ENCODE measurements at places on chromosomes 7 and 10.

GRCh38 chr10:13143766-13144165 lies 17.6 kb upstream of the MCM10 start:
- DNase-seq: no peak
- H3K4me3 ChIP-seq: no peak overlapping the region
- peaks cover 47% of the 10 kb centered on the region for H3K36me3 ChIP-seq
- H3K27ac ChIP-seq: no peak overlapping the region

DNA sequence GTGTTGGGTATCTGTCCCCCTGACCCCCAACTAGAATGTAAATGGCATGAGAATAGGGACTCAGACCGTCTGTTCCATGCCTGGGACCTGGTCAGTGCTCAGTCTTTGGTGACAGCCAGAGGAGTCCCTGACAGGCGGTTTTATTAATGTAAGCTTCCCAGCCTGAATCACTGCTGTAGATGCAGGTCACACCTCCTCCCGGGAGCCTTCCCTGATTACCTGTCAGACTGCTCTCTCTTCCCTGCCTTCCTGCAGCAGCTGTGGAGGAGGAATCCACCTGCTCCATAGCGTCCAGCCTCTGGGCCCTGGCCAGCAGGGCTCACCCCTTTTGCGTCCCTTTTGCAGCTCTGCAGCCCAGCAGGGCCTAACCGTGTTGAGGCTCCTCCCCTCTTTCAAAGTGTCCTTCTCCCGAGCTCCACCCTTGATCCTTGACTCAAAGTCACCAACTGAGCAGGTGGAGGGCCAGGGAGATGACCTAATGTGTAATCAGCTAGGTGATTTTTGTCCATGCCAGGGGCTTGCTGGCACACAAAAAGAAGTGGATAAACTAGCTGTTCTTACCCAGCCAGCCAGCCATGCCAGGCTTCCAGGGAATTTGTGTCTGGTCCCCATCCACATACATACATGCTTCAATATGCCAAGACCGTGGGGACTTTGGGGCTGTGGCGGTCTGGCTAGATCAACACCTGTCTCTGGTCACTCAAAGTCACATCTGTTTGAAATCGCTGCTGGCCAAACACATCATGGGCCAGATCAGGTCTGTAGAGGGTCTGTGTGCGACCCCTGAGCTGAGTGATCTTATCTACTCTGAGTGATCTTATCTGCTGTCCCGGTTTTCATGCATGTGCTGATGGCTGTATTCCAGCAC lies 195.1 kb downstream of the CCDC3 start:
- no peaks in the 10 kb centered on the region for H3K36me3 ChIP-seq
- DNase-seq: no peak
- no peaks in the 10 kb centered on the region for H3K4me1 ChIP-seq
- no peaks in the 10 kb centered on the region for H3K27me3 ChIP-seq
- no peak overlapping the region for H3K4me3 ChIP-seq

DNA sequence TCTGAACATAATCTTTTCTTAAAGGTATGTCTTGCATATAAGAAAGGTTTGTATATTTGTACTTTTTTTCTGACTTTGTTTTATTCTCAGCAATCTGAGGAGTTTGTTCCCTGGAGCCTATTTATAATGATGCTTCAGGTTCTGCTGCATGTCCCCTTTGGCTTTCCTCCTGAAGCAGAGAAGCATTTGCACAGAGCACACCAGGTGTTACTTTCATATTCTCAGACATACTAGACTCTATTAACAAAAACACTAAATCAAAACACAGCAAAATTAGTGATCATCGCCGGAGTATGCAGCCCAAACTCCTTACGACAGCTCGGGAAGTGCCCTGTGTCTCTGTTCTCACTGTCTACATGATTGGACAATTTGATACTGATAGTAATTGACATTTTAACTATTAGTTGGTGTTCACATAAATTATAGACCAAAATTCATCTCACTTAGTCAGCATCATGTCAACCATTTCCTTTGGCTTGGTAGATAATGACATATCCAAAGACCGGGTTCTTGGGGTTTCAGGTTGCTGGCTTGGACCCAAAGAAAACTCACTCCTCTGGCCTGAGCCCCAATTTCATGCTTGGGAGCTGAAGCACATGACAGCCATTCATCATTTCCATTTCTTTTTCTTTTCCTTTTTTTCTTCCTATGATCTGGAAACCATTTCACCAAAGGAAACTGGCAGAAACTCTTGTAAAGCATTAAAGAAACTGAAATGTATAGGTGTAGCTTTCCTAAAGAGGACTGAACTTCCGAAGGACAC lies 400.1 kb upstream of the NRP1 start:
- no peaks in the 10 kb centered on the region for H3K4me1 ChIP-seq
- no peaks in the 10 kb centered on the region for H3K36me3 ChIP-seq
- no peak overlapping the region for H3K4me3 ChIP-seq
- H3K27ac ChIP-seq: no peak overlapping the region
- H3K27me3 ChIP-seq: no peaks in the 10 kb centered on the region
- no peak for DNase-seq

DNA sequence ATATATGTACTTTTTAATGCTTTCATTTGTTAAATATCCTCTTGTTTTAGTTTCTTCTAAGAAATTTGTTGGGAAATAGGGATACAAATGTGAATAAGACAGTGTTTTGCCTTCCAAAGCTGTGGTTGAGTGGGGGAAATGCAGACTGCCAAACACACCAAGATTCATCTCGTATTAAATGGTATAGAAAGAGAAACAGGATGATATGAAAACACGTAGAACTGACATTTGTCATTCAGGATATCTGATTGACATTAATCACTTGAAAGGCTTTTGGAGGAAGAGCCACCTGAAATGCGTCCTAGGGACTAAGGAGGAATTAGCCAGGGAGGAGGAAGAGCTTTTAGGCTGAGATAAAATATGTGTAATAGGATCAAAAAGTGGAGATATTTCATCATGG lies 287.4 kb upstream of the SEMA3C start:
- no peak for DNase-seq
- no peak overlapping the region for H3K27ac ChIP-seq
- H3K4me1 ChIP-seq: no peaks in the 10 kb centered on the region
- no peaks in the 10 kb centered on the region for H3K36me3 ChIP-seq
- H3K4me3 ChIP-seq: no peak overlapping the region

DNA sequence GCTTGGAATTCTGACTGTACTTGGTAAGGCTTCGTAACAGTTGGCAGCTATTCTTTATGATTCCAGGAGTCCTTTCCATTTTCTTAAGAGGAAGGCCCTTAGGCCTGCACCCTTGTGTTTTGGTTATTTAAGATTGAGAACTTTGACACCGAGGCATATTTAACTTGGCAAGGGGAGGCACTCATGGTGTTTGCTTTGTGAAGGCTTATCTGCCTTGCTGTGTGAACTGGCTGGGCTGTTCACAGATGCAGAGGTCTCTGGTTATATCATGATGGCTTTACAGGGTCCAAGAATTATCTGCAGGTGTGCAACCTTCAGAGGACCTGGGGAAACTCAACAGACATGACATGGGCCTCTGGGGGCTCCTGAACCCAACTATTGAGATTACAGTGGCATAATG lies 833 bp upstream of the PNLIPRP1 start:
- H3K36me3 ChIP-seq: no peaks in the 10 kb centered on the region
- no peak overlapping the region for H3K27ac ChIP-seq
- H3K27me3 ChIP-seq: no peaks in the 10 kb centered on the region
- H3K4me3 ChIP-seq: no peak overlapping the region

GRCh38 chr10:114142018-114142417 lies 32.0 kb downstream of the CCDC186 start:
- peaks cover 53% of the 10 kb centered on the region for H3K36me3 ChIP-seq
- no peaks in the 10 kb centered on the region for H3K27me3 ChIP-seq
- no peak overlapping the region for H3K4me3 ChIP-seq
- no peaks in the 10 kb centered on the region for H3K4me1 ChIP-seq
- H3K27ac ChIP-seq: no peak overlapping the region

GRCh38 chr10:133373174-133374090 lies at the start of gene ECHS1:
Gene ECHS1, minus strand, starts transcription at chr10:133373354. Its CDS starts 21 bp downstream, at chr10:133373333.
- H3K36me3 ChIP-seq: peaks cover 18% of the 10 kb centered on the region
- H3K4me1 ChIP-seq: peaks cover 22% of the 10 kb centered on the region

DNA sequence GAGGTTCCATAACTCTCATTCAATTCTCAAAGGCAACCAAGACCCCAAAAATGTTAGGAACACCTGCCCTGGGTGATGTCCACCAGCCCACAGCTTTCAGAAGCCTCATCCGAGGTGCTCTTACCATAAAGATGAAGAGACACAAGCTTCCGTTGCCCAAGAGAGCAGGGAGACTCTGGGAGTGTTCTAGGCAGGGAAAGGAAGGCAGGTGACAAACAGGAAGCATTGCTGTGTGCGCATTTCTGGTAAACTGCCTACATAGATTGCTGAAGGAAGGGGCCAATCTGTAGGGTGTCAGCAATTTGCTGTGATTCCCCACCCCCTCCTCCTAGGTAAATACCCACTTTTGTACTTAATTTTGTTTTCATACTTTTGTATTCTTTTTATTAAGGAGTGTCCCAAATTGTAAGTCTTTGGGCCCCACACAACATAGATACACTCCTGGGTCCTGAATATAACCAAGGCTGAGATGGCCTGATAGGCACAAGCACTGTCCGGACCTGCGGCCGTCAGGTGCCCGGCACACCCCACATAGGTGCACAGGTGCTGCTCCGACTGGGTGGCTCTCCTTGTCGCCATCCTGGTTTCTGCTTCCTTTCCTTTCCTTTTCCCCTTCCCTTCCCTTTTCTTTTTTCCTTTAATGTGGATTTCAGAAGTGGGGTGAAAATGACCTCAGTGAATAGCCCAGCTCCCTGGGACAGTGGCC lies 51.4 kb upstream of the SMNDC1 start:
- no peak for DNase-seq
- no peak overlapping the region for H3K4me3 ChIP-seq
- peaks cover 29% of the 10 kb centered on the region for H3K27me3 ChIP-seq
- H3K4me1 ChIP-seq: no peaks in the 10 kb centered on the region
- H3K36me3 ChIP-seq: no peaks in the 10 kb centered on the region

- H3K36me3 ChIP-seq: no peaks in the 10 kb centered on the region
- H3K4me1 ChIP-seq: no peaks in the 10 kb centered on the region
- DNase-seq: no peak
Observed at GRCh38 chr10:90197766-90198165, 496.4 kb downstream of the KIF20B start.

- H3K27me3 ChIP-seq: no peaks in the 10 kb centered on the region
- H3K36me3 ChIP-seq: no peaks in the 10 kb centered on the region
- H3K4me1 ChIP-seq: no peaks in the 10 kb centered on the region
- DNase-seq: no peak
Observed at GRCh38 chr10:111493024-111493625, 416.3 kb downstream of the ADRA2A start.

- no peaks in the 10 kb centered on the region for H3K36me3 ChIP-seq
- no peak for DNase-seq
- H3K27ac ChIP-seq: no peak overlapping the region
- H3K27me3 ChIP-seq: no peaks in the 10 kb centered on the region
- no peak overlapping the region for H3K4me3 ChIP-seq
Observed at GRCh38 chr10:67225226-67225625, 299.4 kb downstream of the LRRTM3 start.

GRCh38 chr10:61318429-61318828 lies 134.8 kb downstream of the TMEM26 start:
- H3K27me3 ChIP-seq: no peaks in the 10 kb centered on the region
- H3K27ac ChIP-seq: no peak overlapping the region
- no peak overlapping the region for H3K4me3 ChIP-seq
- no peaks in the 10 kb centered on the region for H3K36me3 ChIP-seq

DNA sequence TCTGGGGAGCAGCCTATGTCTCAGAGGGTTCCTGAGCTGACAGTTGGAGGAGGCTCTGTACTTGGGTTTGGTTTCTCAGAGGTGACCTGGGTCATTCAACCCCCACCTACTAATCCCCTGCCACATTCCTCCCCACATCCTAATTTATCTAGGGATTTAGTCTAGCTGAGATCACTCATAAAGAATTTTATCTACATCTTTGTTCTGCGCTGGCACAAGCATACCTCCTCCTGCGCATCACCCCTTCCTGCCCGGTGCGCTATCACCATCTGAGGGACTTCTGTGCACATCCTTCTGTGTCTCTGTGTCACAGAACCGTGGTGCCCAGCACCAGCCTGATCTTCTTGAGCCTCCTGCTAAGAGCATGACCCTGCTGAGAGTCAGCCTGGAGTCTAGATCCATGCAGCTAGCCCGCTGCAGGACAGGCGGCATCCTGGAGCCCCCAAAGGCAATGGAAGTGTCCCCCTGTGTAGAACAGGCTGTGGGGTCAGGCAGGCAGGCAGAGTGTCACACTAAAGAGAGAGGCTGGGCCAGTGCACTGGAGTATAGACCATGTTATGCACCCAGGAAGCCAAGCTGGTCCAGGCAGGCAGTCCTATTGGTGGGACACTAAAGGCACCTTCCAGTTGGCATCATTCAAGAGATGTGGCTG lies 63.6 kb downstream of the ARHGAP22 start:
- H3K27me3 ChIP-seq: no peaks in the 10 kb centered on the region
- no peaks in the 10 kb centered on the region for H3K36me3 ChIP-seq
- DNase-seq: no peak

DNA sequence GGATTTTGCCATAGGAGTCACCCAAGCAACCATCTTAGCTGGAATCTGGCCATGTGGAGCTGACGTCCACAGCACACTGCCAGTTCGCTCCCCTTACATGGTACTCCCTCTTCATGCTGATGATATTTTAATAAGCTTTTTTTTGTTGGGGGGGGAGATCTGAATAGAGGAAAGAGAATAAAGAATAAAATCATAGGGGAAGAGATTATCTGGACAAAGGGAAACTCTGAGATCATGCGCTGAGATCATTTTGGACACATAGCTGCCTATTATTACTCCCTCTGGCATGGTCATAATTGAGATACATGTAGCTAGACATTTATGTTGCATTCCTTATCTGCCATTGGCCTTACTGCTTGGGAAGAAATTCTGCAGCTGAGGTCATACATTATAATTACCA lies 282.7 kb downstream of the HTR7 start:
- no peak for DNase-seq
- no peaks in the 10 kb centered on the region for H3K27me3 ChIP-seq
- H3K4me3 ChIP-seq: no peak overlapping the region
- H3K27ac ChIP-seq: no peak overlapping the region
- no peaks in the 10 kb centered on the region for H3K4me1 ChIP-seq

DNA sequence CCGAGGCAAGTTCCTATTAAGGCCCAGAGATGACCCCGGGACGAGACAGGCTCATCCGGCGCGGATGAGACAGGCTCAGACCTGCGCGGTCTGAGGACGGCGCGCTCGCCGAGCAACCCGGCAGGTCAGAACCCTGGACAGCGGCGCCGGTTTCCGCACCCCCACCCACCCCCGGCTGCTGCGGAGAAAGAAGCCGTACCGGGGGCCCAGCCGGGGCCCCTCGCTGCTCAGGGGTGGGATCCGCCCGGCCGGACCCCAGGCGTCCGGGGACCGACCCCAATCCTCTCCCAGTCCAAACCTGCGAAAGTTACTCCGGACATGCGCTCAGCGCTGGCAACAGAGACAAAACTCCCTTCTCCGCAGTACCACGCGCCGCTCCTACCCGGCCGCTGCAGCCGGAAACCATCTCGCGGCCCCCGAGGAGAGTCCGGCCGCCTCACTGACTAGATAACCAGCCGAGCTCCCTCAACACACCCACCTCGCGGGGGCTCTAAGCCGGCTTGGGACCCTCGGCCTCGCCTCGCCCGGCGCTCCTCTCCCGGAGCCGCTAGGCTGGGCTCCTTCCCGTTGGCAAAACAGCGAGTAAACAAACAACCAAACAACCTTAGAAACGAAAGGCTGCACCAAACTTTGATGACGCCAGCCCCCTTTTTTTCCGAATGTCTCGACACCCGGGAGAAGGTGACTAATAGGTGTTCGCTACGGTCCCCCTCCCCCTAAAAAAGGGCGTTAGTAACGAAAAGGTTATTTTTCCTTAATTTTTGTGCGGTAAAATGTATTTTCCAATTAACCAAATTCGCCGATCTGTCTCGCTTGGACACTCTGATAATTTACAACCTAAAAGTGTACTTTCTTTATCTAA lies 2.3 kb upstream of the DRGX start:
- no peak for DNase-seq
- no peaks in the 10 kb centered on the region for H3K36me3 ChIP-seq
- no peak overlapping the region for H3K4me3 ChIP-seq
- H3K4me1 ChIP-seq: peaks cover 3% of the 10 kb centered on the region

Data from tibial artery (tissue), 4 donors.